Activated CD4-positive, alpha-beta T cell treated with anti-CD3 and anti-CD28 coated beads, Interleukin-2, amount 50 U/mL, for 4 hours (primary cell): ENCODE measurements at places on chromosomes 2 and 18.

DNA sequence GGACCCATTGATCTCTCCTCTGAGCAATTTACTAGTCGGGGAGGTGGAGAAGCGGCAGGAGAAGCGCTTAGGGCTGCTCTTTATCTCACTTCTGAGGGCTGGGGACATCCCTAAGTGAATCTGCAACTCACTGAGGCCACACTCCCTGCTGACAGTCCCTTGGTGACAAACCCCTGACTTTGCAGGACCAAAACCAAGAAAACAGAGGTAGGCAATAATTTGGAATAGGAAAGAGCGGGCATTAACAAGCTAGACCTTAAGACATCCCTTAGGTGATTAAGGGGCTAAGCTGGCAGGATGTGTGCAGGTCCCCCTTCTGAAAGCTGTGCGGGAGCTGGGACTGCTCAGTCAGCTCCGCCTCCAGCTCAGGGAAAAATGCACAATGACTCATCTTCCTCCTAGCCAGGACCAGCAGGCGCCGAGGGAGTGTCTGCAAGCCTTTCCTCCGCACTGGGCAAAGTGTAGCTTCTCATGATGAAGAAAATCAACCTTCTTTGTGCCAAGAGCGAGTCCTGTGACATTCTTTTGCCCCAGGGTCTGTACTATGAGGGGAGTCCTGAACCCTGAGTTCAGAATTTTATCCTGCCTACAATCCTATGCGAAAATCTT, 63.3 kb downstream of the BOD1L2 start:
- no peak for DNase-seq

GRCh38 chr2:186639939-186640338, 50.1 kb downstream of the ITGAV start:
- DNase-seq: no peak

DNA sequence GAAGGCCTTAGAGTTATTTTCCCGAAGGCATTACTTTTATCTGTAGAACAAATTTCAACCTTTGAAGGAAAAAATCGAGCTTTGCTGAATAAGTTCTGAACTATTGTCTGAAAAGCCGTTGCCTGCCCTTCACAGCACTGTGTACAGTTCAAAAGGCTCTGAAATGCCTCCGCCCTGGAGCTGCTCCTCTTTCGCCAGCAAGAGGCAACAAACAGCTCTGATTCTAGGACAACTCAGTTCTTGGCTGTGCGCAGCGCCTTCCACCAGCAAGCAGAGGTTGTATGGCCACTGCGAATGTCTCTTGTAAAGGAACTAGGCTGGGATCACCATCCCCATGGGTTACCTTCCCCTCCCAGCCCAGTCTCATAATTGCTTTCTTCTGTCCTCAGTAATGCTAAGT, 308.5 kb downstream of the GBX2 start:
- no peak for DNase-seq

DNA sequence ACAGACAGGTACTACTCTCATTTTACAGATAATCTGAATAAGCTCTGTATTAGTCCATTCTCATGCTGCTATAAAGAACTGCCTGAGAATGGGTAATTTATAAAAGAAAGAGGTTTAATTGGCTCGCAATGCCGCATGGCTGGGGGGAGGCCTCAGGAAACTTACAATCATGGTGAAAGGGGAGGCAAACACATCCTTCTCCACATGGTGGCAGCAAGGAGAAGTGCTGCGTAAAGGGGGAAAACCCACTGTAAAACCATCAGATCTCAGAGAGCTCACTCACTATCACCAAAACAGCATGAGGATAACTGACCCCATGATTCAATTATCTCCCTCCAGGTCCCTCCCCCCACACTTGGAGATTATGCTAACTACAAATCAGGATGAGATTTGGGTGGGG, 254.4 kb downstream of the KCNE4 start:
- no peak for DNase-seq

DNA sequence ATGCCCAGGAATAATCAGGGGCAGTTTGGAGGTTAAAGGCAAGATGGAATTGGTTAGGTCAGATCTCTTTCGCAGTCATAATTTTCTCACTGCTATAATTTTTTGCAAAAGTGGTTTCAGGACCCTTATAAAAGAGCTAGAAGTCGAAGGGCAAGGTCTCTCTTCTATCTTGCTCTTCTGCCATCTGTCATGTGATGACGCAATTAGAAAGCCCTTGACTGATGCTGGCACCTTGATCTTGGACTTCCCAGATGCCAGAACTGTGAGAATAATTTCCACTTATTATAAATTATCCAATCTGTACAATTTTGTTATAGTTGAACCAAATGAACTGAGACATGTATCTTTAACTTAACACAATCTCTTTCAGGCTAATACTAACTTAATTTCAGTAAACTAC, 6.3 kb upstream of the RALBP1 start:
- DNase-seq: no peak

GRCh38 chr2:506451-506850, 170.8 kb downstream of the TMEM18 start:
- DNase-seq: no peak

DNA sequence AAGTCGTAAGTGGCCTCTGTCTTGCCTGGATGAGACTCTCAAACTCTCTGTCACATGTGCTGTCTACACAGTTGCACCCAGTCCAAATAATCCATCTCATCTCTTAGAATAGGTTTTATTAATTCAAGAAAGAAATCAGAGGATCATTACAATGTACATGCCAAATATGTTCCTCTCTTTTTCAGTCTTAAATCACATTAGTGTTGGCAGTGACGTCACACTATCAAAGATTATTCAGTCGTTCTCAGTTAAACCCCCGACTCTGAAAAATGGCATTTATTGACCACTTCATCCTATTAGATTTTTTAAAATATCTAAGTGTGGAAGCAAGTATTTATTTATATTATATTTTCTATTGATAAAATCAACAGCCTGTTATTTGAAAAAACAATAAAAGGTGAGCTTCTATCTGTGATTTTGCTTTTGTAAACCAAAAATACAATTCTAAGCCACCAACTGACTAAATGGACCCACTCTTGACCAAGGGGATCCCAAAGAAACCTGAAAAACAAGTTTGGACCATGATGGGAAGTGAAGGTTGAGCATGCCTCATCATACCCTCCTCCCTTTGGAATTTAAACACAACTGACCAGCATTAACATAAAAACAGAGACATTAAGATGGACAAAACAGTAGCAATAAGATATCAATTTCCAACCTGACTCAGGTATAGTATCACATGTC, 1894.4 kb upstream of the LRRTM1 start:
- no peak for DNase-seq

GRCh38 chr2:216849987-216850386, 9.9 kb downstream of the TNP1 start:
- no peak for DNase-seq

- no peak for DNase-seq
Observed at GRCh38 chr2:26880910-26881435, 33.0 kb downstream of the DPYSL5 start.

- no peak for DNase-seq
Observed at GRCh38 chr18:55138401-55138800, 179.1 kb upstream of the CCDC68 start.

GRCh38 chr2:28681158-28681571, 70.5 kb upstream of the PPP1CB start:
- DNase-seq: peak; percentile 54

- DNase-seq: no peak
Observed at GRCh38 chr18:2719040-2719439, 63.5 kb downstream of the SMCHD1 start.

DNA sequence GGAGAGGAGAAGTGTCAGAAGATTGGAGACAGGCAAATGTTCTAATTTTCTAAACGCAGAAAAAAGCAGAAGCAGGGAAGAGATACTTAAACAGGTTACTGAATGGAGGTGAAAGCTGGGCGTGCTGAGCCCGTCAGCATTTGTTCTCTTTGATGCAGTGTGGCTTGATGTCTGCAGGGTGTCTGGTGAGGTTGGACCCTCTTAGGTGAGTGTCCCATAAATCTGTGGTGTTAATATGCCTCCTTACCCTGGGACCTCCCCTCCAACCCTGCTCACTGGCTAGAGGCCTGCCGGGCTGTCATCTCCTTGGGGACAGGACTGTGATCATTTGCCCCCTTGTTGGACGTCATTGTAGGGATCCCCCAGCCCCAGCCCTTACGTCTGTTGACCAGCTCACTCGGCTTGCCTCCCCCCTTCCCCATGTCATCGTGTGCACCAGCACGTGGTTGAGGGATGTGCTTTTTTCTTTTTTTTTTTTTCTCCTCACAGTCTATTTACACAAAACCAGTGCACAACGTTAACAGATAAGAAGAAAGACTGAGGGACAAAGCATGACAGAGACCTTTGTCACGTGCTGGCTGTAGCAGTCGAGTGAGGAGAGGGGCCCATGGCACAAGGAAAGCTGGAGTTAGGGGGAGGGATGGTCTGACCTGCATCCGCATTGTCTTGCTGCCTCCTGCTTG, 56.4 kb downstream of the NCK2 start:
- DNase-seq: no peak

DNA sequence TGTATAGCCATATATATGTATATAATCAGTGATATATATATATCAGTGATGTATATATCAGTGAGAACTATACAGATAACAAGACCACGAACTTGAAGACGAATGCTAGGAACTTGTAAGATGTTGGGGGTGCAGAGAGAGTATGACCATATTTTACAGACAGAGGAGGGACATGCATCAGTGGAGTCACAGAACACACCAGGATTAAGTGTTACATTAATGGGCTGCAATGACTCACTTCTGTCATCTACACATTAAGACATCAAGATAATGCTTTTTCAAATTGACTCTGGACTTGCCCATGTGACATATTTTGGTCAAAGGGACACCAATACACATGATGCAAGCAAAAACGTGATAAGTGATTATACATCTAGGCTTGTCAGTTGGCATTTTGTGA, 501.0 kb downstream of the LRRTM4 start:
- DNase-seq: no peak

- DNase-seq: no peak
Observed at GRCh38 chr2:27829791-27830190, 58.3 kb downstream of the MRPL33 start.

- no peak for DNase-seq
Observed at GRCh38 chr2:229719926-229720647, 5.7 kb upstream of the DNER start.

GRCh38 chr2:178397002-178397605, 53.9 kb downstream of the PRKRA start:
- no peak for DNase-seq

DNA sequence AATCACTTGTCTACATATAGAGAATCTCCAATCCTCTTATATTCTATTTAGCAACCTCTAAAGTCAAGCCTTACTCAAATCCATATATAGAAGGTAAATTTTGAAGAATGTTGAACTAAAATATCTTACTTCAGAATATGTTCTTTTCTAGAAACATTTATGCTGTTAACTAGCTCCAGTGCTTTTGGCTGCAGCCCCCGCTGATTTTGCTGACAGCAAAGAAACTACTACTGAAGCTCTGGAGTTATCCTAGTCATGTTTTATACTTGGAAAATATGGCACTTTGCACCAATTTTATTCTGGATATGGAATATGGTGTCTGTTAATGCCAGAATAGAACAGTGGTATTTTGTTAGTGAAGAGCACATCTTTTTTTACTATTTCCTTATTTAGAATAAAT, 212.4 kb upstream of the FSIP2 start:
- no peak for DNase-seq

- DNase-seq: no peak
Observed at GRCh38 chr2:231373184-231373583, 22.3 kb upstream of the B3GNT7 start.

GRCh38 chr2:241381872-241382271, 25.8 kb downstream of the FARP2 start:
- DNase-seq: no peak

DNA sequence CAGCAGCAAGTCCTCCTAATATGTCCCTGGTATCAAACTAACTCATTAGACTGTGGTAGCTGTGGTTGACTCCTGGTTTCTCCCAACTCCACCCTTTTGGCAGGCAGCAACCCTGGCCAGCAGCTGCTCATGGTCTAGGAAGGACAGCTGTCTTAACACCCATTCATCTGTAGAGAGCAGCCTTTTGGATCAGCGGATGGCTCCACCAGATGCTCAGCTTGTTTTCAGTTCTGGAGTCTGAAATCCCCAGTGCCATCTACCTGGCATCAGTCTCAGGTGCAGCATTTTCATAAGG, 100.5 kb downstream of the SPOPL start:
- DNase-seq: no peak

DNA sequence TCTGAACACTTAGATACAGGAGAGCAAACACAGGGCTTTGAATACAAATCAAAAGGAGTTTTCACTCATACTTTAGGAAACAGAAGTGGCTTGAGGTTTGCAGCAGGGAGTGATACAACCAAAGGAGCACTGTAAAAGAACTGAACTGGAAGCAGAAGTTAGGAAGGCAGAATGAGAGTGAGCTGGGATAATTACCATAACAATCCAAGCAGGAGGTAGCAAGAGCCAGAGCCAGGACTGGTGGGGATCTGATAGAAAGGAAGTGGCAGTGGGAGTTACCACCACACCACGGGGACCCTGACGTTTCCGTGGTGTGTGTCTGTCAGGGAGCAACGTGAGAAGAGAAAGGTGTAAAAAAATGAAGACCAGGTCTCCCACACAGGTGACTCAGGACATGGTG, 81.3 kb upstream of the EPB41L3 start:
- DNase-seq: no peak

DNA sequence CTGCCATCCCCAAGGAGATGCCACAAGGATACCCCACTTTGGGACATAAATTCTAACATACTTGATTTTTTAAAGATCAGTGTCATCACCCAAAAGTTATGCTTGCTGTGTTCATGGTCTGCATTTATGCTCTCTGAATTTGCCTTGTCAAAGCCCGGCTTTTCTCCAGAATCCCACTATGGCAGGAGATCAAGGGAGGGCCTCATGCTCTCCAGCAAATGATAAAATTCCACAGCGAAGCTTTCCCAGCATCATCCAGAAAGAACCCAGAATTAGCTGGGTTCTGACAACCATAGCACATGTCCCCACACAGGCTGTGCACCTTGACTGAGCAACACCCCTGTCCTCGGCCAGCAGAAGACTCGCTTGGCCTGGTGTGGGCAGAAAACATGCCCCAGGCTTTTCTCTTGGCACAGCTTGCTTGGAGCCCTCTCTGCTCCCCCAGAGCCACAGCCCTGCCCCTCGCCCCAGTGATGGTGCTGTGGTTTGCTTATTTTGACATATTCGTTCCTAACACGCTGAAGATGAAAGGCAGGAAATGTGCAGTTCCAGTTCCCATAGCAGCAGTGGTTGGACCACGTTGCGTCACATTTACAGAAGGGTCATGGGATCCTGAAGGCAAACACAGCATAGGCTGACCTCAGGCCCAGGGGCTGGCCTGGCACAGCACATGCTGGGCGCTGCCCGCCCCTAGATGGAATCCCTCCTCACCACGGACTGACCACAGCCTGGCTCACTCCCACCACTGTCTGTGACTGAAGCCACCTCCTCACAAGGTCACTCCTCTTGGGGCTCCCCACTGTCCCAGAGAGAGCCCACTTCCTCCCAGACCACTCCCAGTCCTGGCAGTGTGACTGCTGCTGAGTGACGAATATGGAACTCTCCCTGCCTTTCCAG, 14.1 kb upstream of the CHRNA1 start:
- peak; percentile 52 for DNase-seq

GRCh38 chr2:19847486-19847885, 54.3 kb downstream of the TTC32 start:
- DNase-seq: no peak
